NCI-H1417 treated with DMSO at 0.1 percent for 48 hours (cell line): ENCODE measurements at places on chromosomes 6 and 20.

DNA sequence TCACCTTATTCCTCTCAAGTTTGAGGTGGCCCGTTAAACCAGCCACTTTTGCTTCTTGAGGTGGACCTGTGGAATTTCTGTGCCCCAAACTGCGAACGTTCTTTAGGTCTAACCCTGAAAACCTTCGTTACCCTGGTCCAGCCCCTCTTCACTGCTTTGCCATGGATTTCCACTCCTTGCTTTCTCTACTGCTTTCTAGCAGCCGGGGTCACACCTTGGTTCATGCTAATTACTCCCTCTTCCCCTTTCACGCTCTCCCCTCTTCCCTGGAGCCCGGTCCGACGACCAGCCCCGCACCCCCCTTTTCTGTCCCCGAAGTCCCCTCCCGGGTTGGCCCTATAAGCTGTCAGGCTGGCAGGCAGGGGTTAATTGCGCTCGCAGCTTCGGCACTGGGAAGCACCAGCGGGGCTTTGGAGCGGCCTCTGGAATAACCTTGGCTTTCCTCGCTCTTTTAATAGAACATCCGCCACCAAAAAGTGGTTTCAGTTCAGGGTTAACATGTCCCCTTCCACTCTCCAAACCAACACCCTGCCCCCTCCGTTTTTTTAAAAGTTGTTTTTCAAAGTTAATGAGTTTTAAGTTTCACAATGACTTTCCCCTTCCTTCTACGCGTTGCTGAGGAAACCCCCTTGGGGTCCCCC lies 1.4 kb upstream of the HIVEP1 start:
- no peak for DNase-seq

- DNase-seq, result no peak
Measured at GRCh38 chr20:3068075-3068474, 3.3 kb upstream of the OXT start.

- DNase-seq, result no peak
Measured at GRCh38 chr6:118581489-118581959, 33.4 kb downstream of the PLN start.

DNA sequence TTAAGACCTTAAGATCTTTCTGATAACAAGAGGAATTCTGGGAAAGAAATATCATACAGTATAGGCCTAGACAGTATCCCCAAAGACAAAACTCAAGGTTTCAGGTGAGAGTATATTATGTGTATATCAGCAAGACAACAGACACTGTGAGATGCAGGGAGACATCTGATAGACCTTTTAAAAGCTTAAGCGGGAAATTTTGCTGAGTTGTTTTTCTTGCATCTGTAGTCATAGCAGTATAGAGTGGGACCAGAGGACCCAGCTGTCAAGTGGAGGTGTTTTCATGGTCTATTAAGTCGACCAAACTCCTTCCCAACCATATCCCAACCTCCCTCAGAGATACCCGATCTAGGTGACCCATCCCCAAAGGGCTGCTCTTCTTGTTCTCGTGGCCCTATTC lies 98.1 kb upstream of the THEMIS start:
- DNase-seq, result no peak

GRCh38 chr20:37372441-37372840 lies 26.5 kb downstream of the SRC start:
- DNase-seq, result no peak

- DNase-seq, result no peak
Measured at GRCh38 chr6:134632024-134632423, 314.1 kb upstream of the SGK1 start.

DNA sequence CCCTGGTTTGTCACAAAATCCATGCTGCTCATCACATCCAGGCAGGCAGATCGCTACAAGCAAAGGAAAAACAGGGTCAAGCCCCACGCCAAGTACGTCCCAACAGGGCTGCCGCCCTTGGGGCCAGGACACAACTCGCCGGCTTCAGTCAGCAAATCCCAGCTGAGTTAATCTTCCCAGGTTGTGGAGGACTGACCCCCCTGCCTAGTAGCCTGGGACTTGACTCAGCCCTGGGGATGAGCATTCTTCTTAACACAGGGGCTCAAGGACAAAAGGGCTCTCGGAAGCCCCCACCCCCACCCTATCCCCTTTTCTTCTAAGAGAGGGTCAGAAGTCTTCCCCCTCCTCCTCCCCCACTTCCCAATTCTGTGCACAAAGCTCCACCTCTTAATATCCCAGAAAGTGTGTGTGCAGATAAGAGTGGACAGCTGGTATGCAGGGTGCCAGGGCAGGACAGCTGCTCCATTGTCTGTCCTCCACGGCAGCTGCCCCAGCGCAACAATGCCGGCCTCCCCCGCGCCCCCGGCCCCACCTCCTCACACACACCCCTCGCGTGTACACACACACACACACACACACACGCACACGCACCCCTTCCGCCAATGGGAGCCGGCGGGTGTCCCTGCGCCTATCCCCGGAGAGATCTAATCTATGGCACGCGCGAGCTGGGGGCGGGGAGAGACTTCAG lies 4.5 kb downstream of the DLL1 start:
- no peak for DNase-seq

- DNase-seq, result no peak
Measured at GRCh38 chr20:56760610-56761009, 131.5 kb downstream of the TFAP2C start.

DNA sequence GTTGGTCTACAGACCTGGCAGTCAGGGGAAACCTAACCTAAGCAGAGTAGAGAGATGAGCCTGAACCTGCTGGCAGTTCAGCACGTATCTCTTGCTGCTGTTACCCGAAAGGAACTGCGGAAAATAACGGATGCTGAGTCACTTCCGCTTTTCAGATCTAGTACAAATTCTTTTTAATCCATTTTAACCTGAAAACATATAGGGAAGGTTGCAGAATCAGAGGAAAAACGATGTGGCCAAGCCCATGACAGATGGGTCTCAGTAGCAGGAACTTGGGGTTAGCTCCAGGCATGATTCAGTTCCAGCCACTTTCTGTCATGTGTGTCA lies 351.9 kb upstream of the PRND start:
- DNase-seq, result no peak

DNA sequence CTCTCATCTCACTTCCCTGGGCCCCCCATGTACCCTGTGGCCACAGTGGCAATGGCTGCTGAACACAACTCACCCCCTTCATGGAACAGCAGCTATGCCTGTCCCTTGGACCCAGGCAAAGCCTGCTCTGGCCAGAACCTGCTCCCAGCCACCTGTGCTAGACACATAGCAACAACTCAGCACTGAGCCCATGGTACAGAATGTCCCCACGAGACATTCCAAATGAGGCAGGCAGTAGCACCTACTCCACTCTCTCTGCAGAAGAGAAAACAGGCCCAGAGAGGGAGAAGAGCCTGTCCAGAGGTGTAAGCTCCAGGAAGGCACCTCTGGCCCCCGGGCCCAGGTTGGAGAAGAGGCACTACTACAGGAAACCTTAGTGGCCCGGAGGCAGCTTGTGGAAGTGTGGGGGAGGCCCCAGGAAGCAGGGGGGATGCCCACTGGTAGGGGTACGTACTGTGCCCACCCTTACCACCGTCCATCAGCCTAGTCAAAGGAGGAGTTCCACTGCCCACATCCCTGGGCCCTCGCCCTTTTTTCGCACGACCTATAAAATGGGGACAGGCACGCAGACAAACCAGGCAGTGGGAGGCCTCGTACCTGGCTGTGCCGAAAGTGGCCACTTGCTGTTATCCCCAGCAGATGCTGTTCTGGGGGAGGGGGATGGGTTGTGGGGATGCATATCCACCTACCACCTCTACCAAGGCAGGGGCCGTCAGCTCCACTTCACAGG lies 97.2 kb downstream of the ASXL1 start:
- no peak for DNase-seq

DNA sequence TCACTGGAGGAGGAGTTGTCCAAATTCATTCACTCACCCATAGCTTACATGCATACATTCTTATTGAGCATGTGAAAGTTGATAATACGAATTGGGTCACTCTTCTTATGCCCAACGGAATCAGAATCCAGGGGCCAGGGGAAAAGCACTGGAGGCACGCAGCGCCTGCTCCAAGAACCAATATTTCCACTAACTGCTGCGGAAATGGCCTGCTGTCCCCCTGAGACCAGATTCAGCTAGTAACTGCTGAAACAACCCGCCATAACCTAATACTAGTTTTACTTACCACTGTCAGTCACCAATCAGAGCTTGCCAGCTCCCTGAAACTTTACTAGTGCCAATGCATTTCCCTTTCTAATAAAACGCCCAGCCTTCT lies 641 bp upstream of the FKBP1A start:
- no peak for DNase-seq
